ENCODE measurements at places on chromosomes 6 and 20.

- no peak for DNase-seq
These were observed 137.2 kb upstream of the PRND start for GRCh38 chr20:4584510-4584909.

GRCh38 chr6:111484633-111484930, 1.6 kb upstream of the REV3L start:
- DNase-seq: no peak

DNA sequence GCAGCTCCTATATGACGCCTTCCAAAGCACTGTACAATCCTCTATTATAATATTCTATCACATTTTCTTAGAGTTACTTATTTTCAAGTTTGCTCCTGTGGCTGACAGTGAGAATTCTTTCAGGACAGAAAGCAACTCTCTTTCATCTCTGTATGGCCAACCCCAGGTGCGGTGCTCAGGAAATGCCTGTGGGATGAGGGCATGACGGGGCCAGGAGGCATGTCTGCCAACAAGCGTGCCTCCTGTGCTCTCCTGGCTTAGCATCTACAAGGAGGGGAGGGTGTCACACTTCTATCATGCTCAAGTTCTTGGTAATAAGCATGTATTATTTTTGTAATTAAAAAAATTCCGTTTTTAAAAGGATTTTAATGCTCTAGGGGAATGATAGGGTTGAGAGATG, 11.4 kb downstream of the MRPL14 start:
- DNase-seq: no peak

GRCh38 chr6:147266821-147267220, 62.6 kb downstream of the STXBP5 start:
- DNase-seq: no peak

- no peak for DNase-seq
These were observed 277.0 kb downstream of the CDKAL1 start for GRCh38 chr6:20811109-20811761.

DNA sequence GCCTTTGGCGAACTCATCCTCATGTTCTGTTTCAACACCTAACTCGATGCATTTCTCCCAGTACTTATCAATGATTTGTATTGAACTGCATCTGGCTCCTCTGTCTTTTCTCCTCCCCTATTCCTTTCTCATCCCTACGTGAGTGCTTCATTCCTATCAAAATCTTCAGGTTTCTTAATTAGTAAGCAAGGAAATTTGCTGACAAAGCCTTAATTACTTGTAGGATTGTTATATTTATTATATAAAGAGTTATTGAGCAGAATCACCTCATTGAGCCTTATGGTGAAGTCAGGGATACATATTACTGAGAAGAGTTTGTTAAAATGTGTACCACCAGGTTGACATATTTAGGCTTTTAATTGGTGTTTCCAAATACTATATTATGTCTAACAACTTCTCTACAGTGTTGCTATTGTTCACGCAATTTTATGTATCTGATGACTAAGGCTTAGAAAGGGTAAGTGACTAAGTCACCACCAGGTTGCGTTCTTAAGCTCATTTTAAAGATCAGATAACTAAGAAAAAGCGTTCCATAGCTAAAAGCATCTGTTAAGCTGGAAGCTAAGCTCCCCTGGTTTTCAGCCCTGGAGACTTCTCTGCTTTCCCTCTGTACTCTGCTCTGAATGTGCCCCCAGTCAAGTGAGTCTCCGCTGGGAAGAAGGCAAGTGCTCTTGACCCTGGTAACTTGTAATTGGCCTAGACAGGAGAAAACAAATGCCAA, 18.9 kb downstream of the SCGN start:
- DNase-seq: no peak

DNA sequence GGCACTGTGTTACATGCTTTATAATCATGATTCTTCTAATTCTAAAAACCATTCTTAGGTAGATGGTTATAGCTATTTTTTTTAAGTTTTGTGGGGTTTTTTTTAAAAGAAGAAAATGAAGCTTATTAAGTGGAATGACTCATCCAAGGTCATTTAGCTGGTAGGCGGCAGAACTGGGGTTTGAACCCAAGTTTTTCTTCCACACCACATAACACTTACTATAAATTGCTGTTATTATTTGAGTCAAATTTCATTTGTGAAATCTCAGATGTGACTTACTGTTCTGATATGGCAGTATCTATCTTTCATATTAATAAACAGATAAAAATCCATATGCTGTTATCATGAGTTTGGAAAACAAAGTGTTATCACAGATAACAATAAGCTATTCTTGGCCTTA, 10.4 kb upstream of the COL10A1 start:
- no peak for DNase-seq

- DNase-seq: no peak
These were observed 62.3 kb downstream of the STK4 start for GRCh38 chr20:45028424-45029136.

DNA sequence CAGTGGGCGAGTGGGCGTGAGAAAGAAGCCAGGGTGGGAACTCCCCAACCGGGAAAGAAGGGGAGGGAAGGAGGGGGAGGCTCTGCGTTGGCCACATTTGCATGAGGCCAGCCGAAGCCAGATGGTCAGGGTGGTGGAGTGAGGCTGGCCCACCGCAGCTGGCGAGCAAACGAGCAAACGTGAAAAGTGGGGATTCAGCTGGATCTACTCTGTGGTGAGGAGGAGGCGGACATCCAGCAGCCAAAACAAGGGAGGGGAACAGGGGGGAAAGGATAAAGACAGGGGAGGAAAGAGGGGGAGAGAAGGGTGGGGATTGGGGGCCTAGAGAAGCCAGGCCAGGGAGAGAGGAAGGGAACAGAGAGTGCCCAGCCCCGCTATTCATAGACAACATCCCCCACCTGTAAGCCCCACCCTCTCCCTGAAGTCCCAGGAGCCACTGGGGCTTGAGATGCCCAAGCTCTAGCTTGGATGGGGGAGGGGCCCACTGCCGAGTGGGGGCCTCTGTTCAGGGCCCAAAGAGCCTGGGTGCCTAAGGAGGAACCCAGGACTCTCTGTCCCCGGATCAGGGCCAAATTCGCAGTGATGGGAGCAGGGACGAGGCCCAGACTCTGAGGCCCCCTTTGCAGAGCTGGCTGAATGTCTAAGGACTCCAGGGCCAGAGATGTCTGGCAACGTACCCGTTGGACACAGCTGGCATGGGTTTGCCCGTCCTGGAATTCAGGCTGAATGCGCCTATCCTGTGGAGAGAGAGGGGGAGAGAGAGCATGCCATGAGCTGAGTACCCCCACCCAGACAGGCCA, 45.1 kb downstream of the CPNE5 start:
- DNase-seq: no peak

- DNase-seq: no peak
These were observed 77.3 kb downstream of the CHD6 start for GRCh38 chr20:41540918-41541317.

GRCh38 chr6:105458551-105458950, 55.7 kb upstream of the PREP start:
- no peak for DNase-seq

Data from stimulated activated CD4-positive, alpha-beta T cell treated with anti-CD3 and anti-CD28 coated beads, Interleukin-1b, Interleukin-23, amount 100 ng/mL, for 1 hour (primary cell).